ENCODE measurements at places on chromosomes 5 and 9.

- DNase-seq, result no peak
Observed at GRCh38 chr9:129163753-129164152, 14.3 kb downstream of the IER5L start.

GRCh38 chr9:136051837-136052471, 43.1 kb downstream of the NACC2 start:
- DNase-seq, result peak; percentile 81

DNA sequence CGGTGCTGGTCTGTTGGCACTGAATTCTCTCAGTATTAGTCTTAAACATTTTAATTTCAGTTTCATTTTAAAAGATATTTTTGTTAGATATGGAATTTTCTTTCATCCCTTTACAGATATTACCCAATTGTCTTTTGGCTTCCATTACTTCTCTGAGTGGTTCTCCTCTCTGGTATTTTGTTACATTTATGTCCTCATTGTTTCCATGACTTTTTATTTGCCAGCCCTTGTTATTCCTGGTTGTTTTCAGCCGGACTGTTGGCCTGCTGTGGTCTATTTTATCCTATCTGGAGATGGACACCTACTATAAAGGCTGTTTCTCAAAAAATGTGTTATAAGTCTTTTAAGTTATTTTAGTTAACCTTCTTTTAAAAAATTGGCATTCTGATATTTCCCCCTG, 117.2 kb downstream of the ARHGEF28 start:
- no peak for DNase-seq

GRCh38 chr5:59711310-59711709, 182.2 kb downstream of the PDE4D start:
- no peak for DNase-seq

DNA sequence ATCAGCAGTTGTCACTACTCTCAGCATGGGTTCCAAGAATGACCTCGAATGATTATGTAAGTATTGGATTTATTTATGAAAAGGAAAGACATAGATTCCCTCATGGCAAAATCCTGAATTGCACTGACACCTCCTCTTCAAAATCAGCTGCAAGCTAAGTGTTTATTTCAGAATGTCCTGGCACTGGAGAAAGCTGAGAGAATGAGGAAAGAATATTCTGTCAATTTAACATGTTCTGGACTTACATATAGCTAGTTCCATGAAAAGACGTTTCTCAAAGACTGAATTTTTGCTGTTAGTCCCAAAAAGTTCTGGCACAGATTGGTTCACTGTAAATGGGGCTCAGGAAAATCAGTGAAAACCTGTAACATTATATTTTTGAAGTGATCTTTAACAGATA, 120.3 kb downstream of the NREP start:
- DNase-seq, result no peak

- DNase-seq, result no peak
Observed at GRCh38 chr9:105066275-105066865, 138.4 kb upstream of the ABCA1 start.

DNA sequence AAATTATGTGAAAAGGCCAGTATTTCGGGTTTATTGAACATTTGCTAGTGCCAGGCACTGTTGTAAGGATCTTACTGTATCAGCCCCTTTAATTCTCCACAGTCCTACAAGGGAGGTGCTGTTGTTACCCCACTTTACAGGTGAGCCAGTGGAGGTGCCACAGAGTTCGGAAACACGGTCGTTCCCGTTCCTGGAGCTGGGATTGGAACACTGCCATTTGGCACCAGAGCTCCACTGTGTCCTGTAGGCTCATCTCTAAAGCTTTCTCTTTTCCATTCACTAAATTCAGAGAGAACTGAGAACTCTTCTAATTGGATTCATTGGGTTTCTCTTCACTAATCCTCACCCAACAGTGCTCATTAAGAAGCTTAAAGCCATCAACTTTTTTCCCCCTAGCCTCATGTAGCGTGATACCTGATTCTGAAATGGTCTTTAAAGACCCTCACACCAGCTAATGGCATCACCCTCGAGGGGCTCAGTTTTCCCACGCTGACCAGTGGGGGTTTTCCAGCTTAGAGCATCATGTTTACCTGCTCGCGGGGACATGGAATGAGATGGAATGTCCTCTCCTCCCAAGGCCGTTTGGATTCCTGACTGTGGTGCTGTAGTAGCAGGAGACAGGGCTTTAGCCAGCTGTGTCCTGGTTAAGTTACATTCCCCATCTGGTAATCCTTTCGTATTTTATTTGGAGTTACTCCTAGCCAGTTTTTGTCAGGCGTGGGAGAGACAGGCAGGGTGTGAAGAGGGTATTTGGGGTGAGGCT, 5.8 kb downstream of the ERGIC1 start:
- DNase-seq, result no peak

GRCh38 chr5:159866093-159866492, 50.2 kb upstream of the ADRA1B start:
- DNase-seq, result no peak

- no peak for DNase-seq
Observed at GRCh38 chr5:133062276-133062675, 10.5 kb downstream of the HSPA4 start.

DNA sequence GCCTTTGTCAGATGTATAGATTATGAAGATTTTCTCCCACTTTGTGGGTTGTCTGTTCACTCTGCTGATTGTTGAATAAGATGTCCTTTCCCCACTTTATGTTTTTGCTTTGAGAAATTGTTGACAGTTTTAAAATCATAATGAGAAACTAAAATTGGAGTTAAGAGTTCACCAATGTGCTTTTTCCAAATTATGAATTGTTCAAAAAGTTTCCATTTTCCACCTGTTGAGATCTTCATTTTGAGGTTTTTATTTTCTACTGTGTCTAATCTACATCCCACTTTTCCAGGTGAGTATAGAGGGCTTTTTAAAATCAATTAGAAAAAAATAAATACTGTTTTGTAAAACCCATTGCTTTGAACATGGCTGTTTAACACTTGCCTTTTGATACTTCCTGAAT, 55.8 kb downstream of the LNPEP start:
- no peak for DNase-seq

DNA sequence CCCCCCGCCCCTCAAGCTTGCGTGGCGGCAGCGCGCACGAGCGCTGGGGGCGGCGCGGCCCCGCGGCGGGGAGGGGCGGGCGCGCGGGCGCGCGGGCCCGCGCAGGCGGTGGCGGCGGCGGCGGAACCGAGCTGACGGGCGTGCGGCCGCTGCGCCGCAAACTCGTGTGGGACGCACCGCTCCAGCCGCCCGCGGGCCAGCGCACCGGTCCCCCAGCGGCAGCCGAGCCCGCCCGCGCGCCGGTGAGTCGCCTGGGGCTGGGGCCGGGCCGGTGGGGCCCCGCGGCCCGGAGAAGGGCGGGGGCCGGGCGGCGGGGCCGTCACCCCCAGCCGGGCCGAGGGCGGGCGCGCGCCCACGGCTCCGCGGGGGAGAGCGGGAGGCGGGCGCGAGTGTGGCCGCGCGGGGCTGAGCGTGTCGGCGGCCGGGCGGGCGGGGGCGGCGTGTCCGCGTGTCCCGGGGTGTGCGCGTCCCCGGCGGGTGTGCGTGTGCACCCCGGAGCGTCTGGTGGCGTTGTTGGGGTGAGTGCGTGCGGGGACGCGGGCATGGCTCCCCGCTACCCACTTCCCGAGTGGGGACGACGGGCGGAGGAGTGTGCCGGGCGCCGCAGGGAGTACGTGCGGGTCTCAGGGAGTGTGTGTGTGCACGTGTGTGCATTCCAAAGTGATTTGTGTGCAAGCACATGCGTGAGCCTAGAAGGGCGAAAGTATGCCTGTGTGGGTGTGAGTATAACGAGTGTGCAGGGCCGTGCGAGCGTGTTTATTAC, at the start of gene NEK6:
TSS of gene NEK6 (plus strand) at position 106 of the 763 bp plus-strand sequence. CDS start 44,016 bp downstream, outside the sequence.
- DNase-seq, result no peak

All from NCI-H446 treated with DMSO at 0.1 percent for 48 hours (cell line).